ENCODE measurements at places on chromosomes 5 and 9.

DNA sequence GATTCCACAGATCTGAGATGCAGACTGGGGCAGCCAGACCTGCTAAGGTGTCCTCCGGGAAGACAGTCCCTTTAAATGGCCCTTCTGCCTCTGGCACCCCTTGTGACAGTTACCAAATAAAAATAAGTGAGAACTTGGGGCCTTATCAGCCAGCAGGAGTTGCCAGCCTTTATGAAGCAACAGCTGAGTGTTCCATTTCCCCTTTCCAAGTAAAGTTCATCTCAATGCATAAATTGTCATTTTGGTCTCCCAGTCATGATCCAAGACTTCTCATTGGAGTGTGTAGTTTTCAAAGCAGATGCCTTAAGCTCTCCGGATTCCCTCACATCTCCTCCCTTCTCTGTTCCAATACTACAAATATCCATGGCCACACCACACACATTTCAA is 4.1 kb downstream of the PTCH1 start:
- no peak for DNase-seq

GRCh38 chr5:41877408-41877807 is 7.2 kb upstream of the OXCT1 start:
- DNase-seq, result no peak

- DNase-seq, result no peak
These were observed 233.7 kb downstream of the ADAMTSL1 start for GRCh38 chr9:18707489-18708205.

DNA sequence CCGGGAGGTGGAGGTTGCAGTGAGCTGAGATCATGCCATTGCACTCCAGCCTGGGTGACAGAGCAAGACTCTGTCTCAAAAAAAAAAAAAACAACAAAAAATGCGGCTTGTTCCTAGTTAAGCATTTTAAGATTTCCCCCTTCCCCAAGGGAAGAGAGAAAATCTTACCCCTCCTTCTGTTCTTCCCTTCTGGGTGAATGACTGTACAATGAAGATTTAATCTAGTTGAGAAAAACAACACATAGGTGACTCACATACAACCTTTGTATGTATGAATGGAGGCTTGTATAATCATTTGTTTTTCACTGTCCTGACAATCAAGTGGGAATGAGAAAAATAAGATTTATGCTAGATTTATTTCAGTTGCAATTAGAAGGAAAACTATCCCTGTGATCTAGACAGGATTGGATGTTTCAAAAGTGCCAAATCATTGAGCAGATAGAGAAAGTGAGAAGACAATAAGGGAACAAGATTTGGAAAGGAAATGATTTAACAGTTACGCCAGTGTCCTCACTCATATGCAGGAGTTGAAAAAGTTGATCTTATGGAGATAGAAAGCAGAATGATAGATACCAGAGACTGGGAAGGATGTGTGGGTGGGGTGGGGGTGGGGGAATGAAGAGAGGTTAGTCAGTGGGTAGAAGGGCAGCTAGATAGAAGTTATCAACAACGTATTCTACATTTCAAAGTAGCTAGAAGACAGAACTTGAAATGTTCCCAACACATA is 16.7 kb downstream of the GDA start:
- no peak for DNase-seq

DNA sequence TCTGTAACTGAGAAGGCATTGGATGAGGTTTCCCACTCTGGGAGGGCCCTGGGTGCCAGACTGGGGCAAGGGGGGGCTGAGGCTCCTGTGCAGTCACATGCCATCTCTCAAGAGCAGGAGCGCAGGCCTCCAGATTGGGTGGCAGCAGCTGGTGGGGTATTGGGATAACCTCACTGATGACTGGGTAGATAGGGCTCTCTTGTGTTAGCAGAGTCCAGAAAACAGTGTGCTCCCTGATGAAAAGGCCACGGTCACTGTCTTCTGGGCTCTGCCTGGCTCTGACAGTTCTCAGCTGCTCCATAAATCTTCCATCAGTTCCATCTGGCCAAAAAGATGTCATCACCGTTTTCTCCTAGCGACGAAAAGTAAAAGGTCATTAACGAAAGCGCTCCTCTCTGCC is 21.8 kb upstream of the NKX2-5 start:
- DNase-seq, result no peak

GRCh38 chr9:96131825-96132224 is 170.2 kb downstream of the HSD17B3 start:
- DNase-seq, result no peak

- no peak for DNase-seq
These were observed 88.1 kb downstream of the SH3TC2 start for GRCh38 chr5:148974642-148975327.

- no peak for DNase-seq
These were observed 303 bp downstream of the LIFR start for GRCh38 chr5:38556088-38556598.
